ENCODE measurements at places on chromosomes 5 and 9.

- no peak for DNase-seq
Measured at GRCh38 chr9:127846443-127847177, 7.8 kb downstream of the ENG start.

- DNase-seq: no peak
Measured at GRCh38 chr5:78971998-78972397, 13.1 kb downstream of the ARSB start.

- no peak for DNase-seq
Measured at GRCh38 chr9:125593581-125594222, 113.3 kb downstream of the MAPKAP1 start.

DNA sequence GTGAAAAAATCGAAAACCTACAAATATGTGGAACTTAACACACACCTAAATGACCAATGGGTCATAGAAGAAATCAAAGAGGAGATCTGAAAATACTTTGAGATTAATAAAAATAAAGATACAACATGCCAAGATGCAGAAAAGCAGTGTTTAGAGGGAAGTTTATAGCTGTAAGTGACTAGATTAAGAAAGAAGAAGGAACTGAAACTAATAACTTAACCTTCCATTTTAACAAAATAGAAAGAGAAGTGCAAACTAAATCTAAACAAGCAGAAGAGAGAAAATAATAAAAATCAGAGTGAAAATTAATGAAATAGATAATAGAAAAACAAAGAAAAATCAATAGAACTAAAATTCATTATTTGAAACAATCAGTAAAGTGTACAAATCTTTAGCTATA lies 103.0 kb upstream of the MAMDC2 start:
- DNase-seq: no peak

DNA sequence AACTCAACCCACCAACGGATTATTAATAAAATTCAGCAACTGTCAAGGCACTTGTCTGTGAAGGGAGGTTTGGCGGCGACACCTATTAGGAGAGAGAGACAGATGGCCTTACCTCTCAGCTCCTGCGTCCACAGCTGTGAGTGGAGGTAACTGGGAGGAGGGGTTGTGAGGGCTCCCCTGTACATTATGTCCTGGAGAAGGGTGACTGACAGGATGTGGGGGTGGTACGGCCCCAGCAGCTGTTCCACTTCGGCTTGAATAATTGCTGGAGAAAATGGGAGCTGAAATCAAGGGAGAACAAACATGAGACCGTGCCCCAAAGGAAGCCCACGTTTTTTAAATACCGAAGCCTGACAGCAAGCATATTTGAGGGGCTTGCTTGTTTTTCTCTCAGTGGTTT lies 353.5 kb upstream of the RFX3 start:
- no peak for DNase-seq

DNA sequence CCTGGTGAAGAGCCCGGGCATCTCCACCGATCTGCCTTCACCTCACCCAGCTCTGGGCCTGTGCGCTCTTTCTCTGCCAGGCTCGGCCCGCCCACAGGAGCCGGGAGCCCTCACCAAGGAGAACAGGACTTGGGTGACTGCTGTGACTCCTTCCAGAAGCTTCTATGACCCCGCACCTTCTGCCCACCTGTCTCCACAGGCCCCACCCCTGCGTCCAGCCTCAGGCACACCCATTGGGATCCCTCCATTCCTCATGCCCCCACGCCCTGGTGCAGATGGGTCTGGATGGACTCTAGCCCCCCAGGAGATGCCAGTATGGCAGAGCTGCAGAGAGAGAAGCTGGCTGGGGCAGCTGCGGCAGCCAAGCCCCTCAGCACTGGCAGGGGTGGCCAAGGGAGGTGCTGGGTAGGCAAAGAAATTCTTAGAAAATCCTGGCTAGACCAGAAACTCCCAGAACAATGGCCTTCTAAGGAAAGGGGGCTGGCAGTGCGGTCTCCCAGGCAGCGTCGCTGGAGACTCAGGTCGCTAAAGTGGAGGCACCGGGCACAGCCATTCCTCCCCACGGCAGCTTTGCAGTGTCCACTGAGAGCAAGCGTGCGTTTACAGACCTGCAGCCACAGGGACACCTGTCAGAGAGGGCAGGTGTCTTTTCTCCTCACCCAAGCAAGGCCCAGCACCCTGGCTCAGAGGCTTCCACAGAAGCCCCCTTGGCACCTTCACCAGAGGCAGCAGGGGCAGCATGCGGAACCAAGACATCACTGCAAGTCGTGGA lies 17.3 kb downstream of the LPCAT1 start:
- no peak for DNase-seq

DNA sequence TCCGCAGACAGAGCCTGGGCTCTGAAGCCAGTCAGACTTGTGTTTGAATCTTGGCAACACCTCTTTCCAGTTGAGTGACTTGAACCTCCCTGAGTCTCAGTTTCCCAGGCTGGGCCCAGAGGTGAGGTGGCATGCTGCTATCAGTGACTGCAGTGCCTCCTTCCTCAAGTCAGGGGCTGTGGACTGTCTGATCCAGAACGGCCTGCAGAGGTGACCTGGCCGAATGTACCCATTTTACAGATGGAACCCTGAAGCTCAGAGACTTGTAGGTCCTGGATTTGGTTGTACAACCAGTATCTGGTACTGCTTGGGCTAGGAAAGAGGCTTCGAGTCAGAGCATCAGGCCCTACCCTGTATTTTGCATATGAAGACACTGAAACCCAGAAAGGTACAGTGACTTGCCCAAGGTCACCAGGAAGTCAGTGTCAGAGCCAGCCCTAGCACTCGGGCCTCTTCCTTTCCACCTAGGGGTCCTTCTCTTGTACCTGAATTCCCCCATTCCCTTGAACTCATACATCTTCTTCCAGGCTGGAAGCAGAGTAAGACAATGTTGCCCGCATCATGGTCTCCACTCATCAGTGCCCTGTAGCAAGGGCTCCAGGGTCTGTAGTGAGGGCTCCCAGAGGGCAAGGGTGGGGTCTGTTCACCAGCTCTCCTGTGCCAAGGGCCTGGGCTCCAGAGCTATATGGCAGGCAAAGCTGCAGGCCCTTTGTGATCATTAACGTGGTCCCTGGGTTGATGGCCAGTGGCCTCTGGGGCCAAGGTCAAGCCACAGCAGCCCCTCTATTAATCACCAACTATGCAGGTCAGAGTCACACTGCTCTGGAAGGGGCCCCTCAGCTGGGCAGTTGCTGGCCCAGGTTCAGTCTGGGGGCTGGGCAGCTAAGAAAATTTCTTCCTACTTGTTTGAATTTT lies 28.5 kb downstream of the GSN start:
- no peak for DNase-seq

- DNase-seq: no peak
Measured at GRCh38 chr9:110700953-110701352, 32.4 kb downstream of the MUSK start.

- no peak for DNase-seq
Measured at GRCh38 chr9:129801504-129801903, 1.5 kb upstream of the TOR1B start.

DNA sequence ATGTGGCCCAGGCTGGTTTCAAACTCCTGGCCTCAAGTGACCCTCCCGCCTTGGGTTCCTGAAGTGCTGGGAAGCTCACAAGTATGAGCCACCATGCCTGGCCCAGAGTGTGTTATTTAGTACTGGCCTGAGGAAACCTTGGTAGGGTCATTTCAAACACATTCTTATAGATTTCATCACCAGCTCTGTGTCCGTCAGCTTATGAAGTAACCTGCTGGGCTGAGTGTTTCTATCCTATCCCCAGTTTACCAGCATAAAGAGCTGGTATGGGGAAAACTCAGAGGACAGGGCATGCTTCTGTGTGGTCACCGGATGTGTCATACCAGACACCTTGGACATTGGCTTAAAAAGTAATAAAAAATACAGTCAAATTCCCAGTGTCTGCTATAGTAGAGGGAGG lies 45.3 kb downstream of the PTPN3 start:
- DNase-seq: no peak

GRCh38 chr5:38780945-38781344 lies 64.9 kb upstream of the OSMR start:
- DNase-seq: no peak

DNA sequence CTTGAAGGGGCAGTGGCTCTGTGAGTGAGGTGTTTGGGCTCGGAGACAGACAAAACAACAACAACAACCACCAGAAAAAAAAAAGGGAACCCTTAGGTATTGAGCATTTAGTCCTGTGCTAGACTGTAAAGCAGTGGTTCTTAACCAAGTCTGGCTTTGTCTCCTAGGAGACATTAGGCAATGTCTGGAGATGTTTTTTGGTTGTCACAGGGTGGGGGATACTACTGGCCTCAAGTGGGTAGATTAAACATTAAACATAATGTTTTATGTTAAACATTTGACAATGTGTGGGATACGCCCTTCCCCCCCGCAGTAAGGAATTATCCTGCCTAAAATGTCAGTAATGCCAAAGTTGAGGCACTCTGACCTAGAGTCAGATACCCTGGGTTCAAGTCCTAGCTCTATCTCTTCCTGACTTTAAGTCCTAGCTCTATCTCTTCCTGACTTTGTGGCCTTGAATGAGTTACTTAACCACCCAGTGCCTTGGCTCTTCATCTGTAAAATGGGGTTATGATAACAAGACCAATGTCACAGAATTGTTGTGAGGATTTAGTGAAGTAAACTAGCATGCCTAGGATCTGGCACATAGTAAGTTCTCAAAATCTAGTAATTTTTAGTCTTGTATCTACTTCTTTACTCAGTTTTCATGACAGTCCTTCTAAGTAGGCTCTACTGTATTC lies 1.8 kb downstream of the TRIM32 start:
- no peak for DNase-seq

- DNase-seq: no peak
Measured at GRCh38 chr5:68872088-68872839, 221.6 kb upstream of the SLC30A5 start.

DNA sequence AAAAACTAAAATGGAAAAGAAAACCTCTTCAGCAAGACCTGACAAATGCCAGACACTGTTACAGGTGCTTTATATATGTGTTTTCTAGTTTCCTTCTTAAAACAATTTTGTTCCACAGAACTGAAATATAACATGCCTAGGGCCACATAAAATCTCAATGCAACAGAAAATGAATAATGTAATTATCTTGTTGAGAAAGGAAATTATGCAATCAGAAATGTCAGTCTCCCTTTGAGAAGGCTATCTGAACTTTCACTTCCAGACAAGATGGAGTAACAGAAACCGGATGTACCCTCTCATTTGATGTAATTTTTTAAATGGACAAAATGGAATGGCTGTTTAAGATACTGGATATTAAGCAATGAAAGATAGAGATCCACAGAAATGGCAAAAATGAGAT lies 79.2 kb downstream of the AGTPBP1 start:
- no peak for DNase-seq

DNA sequence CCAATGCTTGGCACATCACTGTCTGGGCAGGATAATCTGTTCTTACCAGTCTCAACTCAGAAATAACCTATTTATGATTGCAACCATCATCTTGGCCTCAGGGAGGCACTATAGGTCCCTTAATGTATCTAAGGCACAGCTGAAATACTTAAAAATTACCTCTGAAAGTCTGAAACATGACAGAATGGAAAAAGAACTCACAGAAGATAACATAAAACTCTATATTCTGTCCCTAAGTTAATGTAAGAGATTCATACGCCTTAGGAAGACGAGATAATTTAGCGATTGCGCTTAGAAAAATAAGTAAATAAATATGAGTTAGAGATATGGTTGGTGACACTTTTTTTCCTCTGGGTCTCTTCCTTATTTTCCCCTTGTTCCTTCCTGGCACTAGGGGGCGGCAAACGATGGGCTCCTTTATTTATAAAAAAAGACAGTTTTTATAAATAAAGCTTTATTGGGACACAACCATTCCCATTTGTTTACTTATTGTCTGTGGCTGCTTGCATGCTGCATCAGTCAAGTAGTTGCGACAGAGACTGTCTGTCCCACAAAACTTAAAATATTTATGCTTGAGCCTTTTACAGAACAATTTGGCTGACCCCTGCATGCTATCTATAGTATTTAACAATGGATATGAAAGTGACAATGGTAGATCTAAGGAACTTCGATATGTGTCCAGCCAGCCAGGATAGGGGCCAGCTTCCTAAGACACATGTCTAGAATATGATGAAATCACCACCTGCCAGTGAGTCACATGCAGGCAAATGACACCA lies 79.6 kb downstream of the PDE4D start:
- DNase-seq: no peak

- no peak for DNase-seq
Measured at GRCh38 chr9:29514336-29514735, 1941.1 kb upstream of the C9orf72 start.

GRCh38 chr5:16733331-16734006 lies 116.7 kb upstream of the RETREG1 start:
- DNase-seq: no peak

GRCh38 chr5:43007246-43007910 lies 32.7 kb downstream of the ANXA2R start:
- peak; percentile 75 for DNase-seq

GRCh38 chr5:21152611-21153010 lies 1164.6 kb upstream of the CDH18 start:
- no peak for DNase-seq

DNA sequence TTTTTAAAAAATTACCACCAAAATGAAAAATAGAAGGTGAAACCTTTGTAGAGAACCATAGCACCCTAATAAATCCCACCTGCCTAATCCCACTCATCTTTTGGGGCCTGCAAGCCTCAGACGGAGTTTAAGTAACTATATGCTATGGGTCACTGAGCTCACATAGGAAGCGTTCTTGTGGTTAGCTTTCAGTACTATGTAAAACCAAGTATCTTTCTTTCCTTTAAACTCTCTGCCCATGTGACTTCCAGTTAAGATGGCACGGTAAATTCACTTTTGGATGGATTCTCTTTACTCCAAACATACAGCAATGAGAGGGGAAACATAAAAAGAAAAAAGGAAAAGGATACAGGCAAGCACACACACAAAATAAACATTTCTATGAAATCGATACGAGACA lies 50.9 kb downstream of the FANCC start:
- no peak for DNase-seq

GRCh38 chr9:71716138-71716909 lies 52.0 kb downstream of the CEMIP2 start:
- no peak for DNase-seq

DNA sequence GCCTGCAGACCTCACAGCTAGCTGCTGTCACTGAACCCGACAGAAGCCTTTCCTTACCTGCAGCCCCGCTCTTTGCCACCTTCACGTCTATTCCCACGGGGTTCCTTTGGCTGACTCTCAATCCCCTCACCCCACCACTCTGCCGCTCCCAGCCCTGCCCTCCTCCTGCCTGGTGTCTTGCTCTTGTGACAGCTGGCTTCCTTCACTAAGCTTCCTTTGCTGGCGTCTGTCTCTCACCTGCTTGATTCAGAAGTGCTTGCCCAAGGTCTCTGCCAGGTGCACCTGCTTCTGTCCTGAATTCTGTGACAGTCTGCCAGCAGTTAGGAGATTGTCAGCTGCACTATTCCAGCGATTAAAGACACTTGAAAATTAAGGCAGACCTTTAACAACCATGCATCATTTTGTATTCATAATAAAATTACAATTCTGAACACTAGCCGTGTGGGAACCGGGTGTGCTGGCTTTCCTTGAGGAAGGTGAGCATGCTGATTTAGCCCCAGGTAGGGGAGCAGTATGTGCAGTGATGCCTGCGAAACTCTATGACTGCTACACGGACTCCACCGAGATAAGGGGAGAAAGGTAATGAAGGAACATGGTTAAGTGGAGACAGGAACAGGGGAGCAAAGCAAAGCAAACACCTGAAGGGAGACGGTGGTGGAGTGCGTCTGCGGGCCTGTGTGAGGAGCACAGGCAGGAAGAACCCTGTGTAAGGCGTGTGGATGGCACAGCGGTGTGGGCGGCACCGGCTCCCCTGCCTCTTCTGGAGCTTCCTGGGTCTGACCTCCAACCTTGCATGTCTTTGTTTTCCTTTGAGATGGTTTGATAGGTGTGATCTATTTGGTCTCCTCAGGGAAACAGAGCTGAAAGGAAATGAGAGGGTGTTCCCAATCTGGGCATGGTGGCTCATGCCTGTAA lies 80.1 kb upstream of the CACNA1B start:
- DNase-seq: no peak

GRCh38 chr5:121156565-121156964 lies 692.5 kb downstream of the PRR16 start:
- no peak for DNase-seq
